CD4-positive, alpha-beta T cell treated with Interleukin-2 at 100 ng/mL for 4 hours (primary cell): ENCODE measurements at places on chromosomes 13 and 19.

DNA sequence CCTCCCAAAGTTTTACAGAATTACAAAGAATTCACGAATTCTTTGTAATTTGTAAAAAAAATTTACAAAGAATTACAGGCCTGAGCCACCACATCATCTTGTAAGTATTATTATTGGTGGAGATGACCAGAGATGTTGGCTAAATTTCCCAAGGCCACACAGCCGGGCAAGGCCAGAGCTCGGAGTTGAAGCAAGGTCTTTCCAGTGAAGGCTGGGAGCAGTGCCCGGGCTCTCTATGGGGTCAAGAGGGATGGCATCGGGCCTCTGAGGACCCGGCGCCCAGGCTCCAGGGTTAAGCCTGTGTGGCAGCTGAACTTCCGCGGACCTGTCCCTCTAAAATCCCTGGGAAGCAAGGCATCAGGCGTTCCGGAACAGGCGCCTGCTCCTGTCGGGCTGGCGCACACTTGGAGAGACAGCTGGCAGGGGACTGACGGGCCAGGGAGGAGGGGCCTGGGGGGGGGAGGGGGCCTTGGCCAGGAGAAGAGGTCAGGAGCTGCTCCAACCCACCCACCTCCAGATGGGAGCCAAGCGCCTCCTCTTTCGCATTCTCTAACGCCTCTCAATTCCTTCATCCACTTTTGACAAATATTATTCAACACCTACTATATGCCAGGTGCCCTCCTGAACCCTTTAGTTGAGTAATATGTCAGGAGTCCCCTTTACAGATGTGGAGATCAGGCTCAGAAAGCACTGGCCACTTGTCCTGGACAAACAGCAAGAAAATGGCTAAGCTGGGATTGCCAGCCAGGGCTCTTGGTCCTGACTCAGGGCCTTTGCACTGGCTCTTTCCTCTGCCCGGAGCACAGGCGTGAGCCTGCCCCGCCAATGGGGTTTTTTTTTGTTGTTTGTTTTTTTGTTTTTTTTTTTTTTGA lies 36.8 kb upstream of the SEMA6B start:
- no peak for DNase-seq

- DNase-seq, result peak; percentile 18
Observed at GRCh38 chr19:3813473-3814392, 27.6 kb upstream of the MATK start.

DNA sequence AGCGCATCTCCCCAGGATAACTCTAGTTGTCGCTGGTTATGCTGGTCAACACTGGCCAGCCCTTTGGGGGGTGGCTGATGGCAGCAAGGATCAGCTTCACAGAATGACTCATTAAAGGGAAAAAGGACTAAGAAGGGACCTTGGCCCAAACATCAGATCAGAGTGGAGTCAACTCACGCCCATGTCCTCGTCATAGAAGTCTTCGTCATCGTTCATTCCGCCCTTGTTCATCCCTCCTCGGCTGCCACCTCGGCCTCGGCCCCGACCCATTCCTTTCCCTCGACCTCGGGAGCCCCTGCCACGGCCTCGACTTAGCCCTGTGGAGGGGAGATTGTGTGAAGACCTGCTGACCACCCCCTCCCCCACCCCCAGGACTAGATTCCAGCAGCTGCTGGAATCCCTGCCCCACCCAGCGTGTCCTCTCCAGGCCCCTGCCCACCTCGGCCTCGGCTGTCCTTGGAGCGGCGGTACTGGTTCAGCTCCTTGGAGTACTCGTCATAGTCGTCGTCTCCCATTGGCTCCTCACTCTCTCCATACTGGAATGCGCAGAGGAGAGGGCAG lies 28.6 kb downstream of the ZC3H4 start:
- DNase-seq, result no peak

DNA sequence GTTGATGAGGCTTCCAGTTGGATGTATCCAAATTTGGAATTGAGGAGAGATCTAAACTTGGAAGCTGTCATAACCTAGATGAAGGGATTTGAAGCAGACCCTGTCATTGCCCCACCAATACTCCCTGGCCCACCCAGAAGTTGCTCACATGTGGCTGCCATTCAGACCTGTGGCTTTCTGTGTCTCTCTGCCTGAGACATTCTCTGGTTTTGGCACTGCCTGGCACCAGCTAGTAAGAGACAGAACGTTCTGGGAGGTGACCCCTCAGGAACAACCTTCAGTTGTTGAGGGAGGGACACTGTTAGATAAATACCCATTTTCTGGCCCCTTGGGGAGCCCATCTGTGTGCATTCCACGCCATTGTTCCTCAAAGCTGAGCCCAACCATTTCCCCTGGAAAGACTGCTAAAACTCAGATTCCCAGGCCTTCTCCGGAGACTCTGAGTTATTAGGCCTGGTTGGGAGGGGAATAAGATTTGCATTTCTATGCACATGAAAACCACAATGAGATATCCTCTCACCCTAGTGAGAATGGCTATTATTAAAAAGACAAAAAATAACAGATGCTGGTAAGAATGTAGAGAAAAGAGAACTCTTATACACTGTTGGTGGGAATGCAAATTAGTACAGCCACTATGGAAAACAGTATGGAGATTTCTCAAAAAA lies 290.4 kb downstream of the TSHZ3 start:
- no peak for DNase-seq

DNA sequence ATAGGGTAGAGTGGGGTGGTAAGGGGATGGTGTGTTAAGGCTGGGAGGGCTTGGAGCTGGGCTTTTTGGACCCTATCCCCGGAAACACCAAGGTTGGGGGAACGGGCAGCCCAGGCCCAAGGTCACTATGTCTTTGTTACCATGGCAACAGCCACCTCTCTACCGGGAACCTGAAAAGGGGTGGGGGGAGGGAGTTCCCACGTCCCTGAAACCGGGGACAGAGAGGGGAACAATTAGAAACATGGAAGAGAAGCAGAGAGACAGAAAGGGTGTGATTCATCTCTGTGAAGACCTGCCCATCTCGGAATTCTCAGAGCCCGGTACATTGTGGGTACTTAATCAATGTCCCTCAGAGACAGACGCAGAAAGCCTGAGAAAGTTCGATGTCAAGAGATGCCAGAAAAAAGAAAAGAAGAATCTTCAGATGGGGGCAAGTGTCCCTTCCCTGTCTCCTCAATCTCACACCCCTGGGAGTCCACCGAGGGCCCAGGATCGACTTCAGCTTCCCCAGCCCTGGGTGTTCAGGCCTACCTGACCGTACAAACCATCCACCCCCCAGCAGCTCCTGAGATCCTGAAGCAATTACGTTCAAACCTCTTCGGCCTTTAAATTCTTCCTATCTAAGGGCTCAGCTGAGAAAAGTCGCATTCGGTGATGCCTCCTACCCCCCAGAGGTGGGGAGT lies 6.8 kb upstream of the LRFN1 start:
- DNase-seq, result no peak

GRCh38 chr19:6737284-6737872 lies at the start of gene GPR108:
TSS of gene GPR108 (minus strand) at chr19:6737580. CDS start at chr19:6737576, 4 bp downstream.
- peak; percentile 100 for DNase-seq

- peak; percentile 59 for DNase-seq
Observed at GRCh38 chr13:91313103-91313502, 34.4 kb upstream of the MIR17HG start.

- DNase-seq, result peak; percentile 89
Observed at GRCh38 chr19:48965806-48966540, 864 bp downstream of the FTL start.
